ENCODE measurements at places on chromosomes 7 and 10. TPM values are rescaled to one million over a fixed set of nuclear protein-coding genes. Genes with fewer than 3 reads are reported as not detected.

DNA sequence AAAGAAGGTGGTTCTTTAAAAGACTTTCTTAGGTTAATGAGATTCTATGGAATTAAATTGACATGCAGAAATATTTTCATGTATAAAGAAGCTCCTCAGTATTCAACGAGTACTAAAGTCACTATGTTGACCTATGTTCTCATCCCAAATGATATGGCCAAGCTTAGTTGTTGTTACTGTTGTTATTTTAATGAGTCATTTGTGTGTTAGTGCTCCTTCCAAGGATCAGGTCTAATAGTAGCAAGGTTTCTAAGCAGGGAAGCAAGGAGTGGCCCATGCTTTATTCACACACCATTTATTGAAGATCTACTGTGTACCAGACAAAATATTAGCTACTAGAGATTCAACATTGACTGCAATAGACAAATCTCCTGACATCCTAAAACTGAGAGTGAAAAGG, 41.9 kb downstream of the LRRN3 start:
- DNase-seq = no peak

GRCh38 chr7:48528646-48529045, 357.4 kb downstream of the ABCA13 start:
- no peak for DNase-seq

DNA sequence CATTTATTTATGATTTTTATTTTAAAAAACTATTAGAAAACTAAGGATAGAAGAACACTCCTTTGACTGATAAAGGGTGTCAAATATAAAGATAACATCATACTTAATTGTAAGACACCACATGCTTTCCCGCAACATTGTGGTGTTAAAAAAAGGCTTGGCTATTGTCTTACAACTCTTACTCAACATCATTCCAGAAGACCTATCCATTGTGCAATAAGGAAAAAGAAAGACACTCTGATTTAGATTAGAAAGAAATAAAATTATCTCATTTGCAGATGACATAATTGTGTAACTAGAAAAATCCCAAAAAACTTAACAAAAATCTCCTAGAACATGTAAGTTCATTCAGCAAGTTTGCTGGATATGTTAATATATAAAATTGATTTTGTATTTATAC, 296.7 kb upstream of the GNAI1 start:
- DNase-seq = no peak

DNA sequence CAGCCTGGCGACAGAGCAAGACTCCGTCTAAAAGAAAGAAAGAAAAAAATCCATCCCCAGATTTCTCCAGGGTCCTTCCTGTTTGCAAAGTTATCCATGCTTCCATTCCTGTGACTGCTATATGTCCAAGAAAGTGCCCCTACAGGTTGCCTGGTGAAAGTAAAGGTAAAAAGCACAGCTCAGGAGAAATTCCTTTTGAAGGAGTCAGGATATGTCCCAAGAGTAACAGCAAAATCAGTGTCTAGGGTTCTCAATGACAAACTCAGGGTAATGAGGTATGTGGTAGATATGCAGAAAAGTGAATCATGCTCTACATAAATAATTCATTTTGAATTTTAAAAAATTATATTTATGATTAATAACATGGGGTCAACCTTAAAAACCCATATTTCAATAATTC, 91.5 kb downstream of the CTTNBP2 start:
- no peak for DNase-seq

GRCh38 chr10:79237454-79238157, 109.7 kb upstream of the PPIF start:
- no peak for DNase-seq

Gene C10orf53
- total RNA-seq = 0.18 TPM
